ENCODE measurements at places on chromosomes 1 and 21.
A peak's percentile ranks its signal among the peaks of the same experiment; 100 is the strongest.

GRCh38 chr21:40041446-40041845, 174.2 kb downstream of the PCP4 start:
- no peak for DNase-seq

GRCh38 chr1:18868801-18869424, 9.5 kb upstream of the TAS1R2 start:
- DNase-seq: no peak

- DNase-seq: peak; percentile 34
Measured at GRCh38 chr1:2554621-2555387, 1.4 kb upstream of the TNFRSF14 start.

DNA sequence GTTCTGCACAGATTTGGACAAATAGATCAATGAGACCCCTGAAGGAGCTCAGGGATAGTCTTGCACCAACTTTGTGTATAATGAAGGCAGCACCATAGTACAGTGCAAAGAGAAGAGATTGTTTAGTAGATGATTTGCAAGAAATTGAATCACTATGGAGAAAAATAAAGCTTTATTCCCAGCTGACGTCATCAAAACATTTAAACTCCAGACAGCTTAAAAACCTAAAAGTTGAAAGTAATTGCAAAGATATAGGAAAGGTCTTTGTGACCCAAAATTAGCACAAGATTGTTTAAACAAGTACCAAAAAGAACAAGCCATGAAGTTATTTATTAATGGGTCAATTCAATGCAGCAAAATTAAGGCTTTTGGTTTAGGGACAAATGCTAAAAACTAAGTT, 88.8 kb upstream of the BACE2 start:
- no peak for DNase-seq

Measured in PC-3 (cell line).